ENCODE measurements at places on chromosomes 12 and 14.

- no peak for DNase-seq
These were observed 1301.2 kb upstream of the FLRT2 start for GRCh38 chr14:84228702-84229101.

DNA sequence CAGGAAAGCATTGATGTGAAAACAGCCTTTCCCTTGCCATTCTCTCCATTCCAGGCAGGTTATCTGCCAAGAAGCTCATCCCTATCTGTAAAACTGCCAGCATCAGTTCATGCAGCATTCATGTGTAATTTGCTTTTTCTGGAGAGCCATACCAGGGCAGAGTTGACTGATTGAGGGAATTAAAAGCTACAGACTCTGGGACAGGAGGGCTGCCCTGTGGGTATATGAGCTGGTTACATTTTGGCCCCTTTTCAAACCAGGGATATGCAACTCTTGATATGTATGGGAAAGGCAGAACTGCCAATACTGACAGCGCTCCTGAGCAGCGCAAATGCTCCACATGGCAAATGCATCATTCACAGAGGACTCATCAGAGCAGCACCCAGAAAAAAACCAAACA is 53.7 kb downstream of the SYT1 start:
- DNase-seq = no peak

DNA sequence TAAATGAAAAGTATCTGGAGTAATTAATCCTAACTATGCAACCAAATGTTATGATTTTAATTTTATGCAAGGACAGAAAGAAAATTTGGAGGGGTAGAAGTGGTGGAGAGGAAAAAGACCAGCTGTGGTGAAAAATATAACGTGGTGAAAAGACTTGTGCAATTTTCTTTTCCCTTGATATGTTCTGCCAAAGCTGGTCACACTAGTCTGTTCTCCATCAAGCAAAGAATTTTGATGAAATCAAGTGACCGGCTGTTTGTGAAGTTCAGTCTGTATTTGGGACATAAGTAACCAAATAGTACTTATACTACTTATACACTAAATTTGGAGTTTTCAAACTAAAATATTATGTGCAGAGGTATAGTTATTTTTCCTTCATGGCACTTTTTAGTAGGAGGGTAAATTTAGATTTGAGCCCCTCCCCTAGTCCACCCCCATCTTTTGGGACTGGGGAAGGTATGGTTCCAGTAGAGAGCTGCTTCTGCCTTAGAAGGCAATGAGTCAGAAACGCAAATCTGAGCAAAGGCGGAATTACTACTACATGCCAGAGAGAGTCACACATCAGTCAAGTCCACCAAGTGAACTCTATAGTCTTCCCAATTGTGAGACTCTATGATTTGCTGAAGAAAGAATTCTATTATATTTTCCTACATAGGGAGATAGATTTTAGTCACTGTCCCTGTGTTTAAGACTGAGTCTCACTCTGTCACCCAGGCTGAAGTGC is 229.7 kb downstream of the SLC25A21 start:
- no peak for DNase-seq

DNA sequence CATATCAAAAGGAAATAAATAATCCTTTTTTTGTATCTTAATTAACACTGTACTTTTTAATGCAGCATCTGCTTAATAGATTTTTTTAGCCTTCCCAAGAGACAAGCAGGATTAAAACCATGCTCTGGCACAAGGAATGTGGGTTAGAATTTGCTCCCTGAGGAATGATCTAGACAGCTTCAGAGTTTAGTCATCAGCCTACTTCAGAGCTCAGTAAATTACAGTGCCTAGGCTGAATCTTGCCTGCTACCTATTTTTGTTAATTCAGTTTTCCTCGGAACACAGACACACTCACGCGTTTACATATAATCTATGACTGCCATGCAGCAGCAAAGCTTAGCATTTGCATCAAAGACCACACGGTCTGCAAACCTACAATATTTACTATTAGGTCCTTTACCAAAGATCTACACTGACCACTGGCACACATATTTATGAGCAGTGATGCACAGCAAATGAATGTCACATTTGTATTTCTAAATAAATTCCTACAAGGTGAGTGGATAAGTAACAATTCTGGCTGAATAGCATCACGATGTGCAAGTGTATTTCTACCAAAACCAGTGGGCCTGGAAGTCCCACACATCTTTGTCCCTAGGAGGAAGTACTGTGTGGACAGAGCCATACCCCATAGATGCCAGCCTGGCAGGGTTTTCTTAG is 309.8 kb upstream of the TMEM132C start:
- no peak for DNase-seq

DNA sequence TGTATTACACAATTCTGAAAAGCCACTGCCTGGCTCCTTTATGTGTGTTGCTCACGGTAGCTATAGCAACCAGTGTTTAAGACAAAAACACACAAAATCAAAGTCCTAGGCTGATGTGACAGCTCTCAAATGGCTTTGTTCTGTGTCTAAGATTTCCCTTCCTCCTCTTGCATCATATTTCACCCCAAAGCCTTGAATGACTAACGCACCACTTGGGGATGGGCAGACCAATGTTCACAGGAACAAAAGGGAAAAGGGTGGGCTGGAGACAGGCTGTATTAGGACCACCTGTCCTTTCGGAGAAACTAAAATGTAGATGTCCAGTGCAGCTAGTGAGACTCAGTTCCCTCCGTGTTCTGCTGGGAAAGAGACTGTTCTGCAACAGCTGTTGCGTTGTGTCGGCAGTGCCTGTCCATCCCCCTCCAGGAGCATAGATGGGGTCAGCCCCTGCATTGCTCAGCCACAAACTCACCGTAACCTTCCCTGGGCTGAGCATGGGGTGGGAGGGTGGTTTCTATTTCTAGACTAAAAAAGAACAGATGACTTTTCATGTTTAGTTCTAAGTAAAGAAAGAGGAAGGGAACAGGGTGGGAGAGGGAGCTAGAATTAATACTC is 26.8 kb upstream of the DAAM1 start:
- no peak for DNase-seq

DNA sequence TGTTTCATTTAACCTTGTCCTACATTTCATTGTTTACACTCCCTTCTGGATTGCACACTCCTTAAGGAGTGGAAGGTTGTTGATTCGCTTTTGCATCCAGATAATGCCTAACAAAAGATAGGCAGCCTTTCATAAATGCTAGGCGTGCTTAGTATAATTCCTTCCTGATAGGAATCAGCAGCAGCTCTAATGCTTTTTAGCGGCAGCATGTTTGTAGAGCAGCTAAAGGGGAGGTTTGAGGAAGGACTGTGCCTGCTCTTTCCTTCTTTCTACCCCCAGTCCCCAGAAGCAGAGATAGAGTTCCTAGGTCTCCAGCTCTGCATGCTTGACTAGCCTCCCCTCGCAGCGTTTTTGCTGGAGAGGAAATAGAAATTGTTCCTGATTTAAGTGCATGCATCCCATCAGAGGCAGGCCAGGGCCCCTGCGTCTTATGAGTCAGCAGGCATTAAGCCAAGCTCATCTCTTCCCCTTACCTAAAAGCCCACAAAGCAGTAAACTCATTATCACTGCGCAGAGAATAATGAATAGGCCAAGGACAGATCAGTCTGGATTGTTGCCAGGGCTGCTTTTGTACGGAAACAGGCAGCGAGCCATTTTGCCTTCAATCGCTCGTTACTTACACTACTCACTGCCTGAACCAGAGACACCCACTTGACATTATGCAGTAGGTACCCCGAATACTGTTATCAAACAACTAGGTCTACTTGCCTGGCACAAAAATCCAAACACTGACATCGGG is 14.0 kb upstream of the TBPL2 start:
- DNase-seq = no peak

- no peak for DNase-seq
These were observed 42.8 kb upstream of the CMKLR1 start for GRCh38 chr12:108381787-108382436.

GRCh38 chr14:95516554-95517181 is at the start of gene SYNE3:
TSS of gene SYNE3 (minus strand) at chr14:95516650. CDS start at chr14:95475821, 40,829 bp downstream.
- no peak for DNase-seq

GRCh38 chr14:90641615-90642243 is 174.5 kb downstream of the TTC7B start:
- DNase-seq = no peak

DNA sequence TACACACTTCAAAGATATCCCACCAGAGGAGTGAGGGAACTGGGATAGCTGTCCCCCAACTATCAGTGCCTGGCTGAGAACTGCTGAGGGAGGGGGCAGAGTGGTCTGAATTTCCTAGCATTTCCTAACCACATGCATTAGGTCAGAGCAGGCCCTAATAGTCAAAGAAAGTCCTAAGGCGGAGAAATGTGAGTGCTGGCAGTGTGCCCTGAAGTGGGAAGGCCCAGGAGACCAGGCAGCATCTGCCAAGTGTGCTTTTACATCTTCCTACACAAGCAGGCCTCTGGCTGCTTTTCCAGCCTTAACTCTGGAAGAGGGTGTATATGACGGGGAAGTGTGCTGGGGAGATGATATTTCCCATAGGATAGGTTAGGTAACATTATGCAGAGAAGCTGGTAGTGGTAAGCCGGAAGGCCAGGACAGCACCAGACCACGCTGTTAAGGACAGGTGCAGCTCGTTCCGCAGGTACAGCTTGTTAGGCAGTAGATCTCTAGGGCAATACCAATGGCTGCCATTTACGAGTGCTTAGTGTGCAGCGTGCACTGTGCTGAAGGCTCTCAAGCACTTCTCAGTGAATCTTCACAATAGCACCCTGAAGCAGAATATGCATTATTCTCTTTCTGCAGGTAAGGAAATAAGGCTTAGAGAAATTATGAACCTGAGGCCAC is 9.1 kb upstream of the CCDC198 start:
- DNase-seq = no peak

DNA sequence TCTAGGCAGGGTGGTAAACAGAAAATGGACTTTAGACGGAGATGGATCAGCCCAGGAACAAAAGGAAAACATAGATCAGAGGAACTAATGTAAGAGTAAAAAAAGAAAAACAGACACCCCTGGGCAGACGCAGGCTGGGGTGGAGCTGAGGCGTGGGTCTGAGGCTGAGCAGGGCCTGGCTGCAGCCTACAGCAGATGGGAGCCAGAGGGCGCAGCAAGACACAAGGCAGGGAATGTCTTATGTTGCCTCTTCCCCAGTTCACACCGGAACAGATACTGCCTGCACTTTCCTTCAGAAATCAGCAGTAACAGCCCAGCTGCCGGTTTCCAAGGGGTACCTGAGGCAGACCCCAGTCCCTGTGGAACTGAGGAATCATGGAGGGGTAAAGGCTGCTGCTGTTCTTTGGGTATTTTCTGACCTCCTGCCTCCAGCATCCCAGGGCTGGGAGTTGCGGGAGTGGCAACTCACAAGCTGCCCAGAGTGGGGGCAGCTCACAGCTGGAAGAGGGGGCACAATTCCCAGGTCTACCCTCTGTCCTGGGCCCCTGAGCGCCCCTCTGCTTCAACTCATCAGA is 9.8 kb downstream of the ZNF605 start:
- DNase-seq = no peak

DNA sequence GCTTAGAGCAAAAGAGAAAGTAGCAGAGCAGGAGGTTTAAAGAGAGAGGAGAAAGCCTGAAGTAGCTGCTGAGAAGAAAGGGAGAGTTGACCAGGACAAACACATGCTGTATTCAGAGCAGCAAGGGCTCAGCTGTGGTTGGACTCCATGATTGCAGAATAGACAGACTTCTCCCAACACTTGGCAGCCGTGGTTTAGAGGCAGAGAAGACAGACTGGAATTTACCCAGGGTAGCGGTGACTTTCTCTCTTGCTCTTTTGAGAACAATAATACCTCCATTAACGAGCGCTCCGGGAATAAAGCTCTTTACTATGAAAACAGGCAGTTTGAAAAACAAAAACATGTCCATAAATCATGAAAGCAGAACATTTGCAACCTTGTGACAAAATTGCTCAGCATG is 21.4 kb upstream of the IGF1 start:
- no peak for DNase-seq

DNA sequence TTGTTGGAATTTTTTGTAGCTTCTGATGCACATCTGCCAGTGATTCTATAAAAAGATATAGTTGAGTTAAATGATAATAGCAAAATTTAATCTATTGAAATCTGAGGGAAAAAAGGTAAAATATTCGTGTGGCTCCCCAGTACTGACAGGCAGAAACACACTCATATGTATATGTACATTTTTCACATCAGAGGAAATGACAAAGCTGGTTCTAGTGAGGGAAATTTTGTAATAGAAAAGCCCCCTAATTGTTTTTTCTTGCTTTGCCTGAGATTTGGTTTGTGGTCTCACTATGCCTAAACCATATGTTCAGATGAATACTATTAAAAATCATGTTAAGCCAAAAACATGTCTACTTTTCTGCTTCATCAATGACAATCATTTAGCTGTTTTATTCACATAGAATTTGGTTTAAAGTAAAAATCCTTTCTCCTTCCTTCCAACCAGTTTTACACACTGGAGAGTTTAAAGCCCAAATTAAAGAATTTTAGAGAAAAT is 203.5 kb downstream of the ANO6 start:
- DNase-seq = no peak

GRCh38 chr14:31962920-31963319 is 114.2 kb upstream of the ARHGAP5 start:
- DNase-seq = no peak

DNA sequence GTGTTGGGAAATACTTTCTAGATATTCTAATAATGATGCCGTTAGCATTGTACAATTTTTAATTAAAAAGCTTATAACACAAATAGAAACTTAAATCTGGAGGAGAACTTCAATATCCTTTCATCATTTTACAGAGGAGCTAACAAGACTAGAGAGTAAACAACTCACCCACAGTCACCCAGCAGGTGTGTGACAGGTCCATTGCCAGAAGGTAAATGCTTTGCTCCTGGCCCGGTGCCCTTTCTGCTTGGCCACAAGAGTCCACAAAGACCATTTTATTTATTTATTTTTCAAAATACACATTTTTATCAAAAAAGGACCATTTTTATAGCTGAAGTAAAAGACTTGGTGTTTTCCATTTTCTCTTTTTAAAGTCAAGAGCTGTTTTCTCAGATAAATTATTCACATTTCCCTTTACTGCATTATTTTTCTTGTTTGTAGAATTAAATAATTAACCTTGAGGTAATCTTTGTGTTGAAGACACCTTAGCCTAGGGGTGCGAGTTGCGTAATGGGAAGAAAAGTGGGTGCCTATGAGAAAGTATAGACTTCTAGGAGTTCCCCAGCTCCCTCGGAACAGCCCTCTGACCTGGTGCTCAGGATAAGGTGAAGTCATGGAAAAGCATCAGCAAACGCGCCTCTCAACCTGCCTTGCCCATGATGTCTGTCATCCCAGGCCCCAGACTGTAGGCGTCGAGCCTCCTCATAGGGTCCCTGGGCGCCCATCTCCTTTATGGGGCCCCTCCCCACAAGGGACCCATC is 26.3 kb upstream of the AMIGO2 start:
- DNase-seq = no peak

GRCh38 chr12:119354172-119354571 is 19.6 kb downstream of the CCDC60 start:
- no peak for DNase-seq
